ENCODE measurements at places on chromosomes 5 and 9.

DNA sequence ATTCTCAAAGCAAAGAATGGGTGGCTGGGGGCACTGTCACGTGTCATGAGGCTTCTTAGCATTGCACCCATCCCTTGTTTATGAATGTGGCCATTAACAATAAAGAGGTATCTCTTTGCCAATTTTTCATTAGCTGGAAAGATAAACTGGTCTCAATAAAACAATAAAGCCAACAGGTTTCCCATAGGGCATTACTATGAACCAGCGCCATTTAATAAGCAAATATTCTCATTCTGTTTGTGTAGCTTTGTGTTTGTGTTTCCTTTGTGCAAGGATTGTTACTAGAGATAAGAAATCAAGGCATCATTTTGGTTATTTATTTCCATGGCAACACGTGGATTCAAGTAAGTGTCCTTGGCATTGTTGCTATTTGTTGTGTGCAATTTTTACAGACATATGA is 37.6 kb upstream of the CAST start:
- no peak for DNase-seq

- no peak for DNase-seq
Observed at GRCh38 chr9:96113032-96113431, 188.9 kb downstream of the HSD17B3 start.

DNA sequence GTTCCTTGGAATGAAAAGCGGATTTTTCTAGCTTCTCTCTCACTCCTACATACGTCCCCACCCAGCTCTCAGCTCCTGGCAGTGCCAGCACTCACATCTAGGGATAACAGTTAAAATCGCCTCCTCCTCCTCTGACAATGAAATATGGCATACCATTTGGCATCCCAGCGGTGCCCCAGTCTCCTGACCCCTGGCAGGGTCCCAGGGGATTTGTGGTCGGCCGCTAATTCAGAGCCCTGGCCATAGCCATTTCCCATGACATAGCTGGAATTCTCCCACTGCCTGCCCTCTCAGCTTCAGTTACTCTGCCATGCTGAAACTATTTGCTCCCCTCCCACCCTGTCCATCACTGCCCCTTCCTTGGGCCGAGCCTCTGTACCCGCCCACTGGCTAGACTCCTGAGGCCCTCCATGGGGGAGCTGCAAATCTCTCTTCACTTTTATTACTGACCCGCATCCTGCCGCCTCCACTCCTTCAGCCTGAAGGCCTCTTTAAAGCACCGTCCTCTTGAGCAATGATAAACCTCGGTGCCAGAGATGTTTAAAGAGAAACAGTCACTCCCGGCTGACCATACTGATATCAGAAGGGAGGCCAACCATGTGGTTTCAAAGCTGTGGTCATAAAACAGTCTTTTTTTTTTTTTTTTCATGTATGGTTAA is 139.8 kb downstream of the SLIT3 start:
- DNase-seq = no peak

DNA sequence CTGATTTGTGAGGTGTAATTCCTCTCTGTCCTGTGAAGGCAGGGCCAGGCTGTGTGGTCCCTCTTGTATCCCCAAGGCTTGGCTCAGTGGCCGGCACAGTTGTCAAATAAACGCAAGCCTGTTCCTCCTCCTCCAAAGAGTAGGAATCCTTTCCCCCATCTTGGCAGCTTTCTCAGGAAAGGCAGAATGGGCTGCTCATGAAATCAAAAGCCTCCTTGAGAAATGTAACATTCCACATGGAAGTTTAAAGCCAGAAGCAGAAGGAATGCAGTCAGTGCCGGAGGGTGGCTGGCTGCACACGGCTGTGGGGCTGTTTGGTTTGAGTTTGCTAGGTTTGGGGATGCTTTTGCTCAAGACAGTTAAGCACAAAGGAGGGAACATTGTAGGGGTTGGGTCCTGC is 34.5 kb upstream of the MED10 start:
- DNase-seq = no peak

GRCh38 chr5:111461934-111462333 is 50.4 kb downstream of the STARD4 start:
- no peak for DNase-seq

DNA sequence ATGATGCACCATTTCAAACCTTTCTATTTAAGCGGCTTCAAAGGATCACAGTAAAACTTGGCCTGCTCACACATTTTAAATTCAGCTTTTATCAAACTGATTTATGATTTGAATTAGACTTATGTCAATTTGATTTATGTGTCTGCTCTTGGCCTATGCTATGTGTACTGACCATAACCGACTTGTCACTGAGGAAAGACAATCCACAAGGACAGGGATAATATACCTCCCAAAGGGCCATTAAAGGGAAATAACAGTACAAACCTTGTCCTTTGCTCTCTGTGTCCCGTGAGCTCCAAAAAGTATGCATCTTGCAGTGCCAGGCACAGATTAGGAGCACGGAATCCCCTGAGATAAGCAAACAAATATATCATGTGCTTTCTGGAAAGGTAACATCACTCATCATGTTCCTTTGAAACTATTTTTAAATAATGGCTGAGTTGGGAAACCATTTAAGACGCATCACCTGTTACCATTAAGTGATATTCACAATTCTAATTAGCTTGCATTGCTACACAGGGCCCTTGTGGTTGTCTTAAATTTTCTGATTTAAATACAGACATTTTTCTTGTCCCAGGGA is 31.9 kb upstream of the FTMT start:
- no peak for DNase-seq

GRCh38 chr5:15799612-15800011 is 299.6 kb downstream of the FBXL7 start:
- no peak for DNase-seq

DNA sequence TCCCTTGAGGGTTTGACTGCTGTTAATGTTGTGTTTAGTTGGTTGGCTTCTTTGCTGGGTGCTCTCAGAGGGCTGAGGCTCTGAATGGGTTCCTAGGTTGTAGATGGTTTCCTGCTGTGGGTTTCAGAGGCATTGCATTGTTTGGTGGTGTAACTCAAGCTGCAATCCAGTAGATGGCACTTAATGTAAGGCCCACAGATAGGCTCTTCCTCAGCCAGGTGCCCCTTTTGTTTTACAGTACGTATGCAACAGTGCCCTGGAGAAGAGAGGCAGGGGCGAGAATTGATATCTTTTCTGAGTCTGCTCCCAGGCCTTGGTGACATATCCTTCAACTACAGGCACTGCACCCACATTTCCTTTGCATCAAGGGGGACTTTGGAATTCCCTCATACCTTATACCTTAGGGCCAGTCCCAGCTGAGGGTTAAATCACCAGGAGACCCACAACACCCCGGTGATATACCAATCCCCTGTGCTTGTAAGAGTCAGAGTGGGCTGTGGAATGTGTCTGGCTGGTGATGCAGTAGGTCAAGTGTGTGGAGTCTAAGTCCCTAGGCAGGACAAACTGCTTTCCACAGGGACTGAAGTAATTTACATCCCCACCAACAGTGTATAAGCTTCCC is 7.0 kb upstream of the UGT3A2 start:
- DNase-seq = peak; percentile 71

GRCh38 chr5:144378681-144379080 is 208.0 kb downstream of the KCTD16 start:
- DNase-seq = no peak

DNA sequence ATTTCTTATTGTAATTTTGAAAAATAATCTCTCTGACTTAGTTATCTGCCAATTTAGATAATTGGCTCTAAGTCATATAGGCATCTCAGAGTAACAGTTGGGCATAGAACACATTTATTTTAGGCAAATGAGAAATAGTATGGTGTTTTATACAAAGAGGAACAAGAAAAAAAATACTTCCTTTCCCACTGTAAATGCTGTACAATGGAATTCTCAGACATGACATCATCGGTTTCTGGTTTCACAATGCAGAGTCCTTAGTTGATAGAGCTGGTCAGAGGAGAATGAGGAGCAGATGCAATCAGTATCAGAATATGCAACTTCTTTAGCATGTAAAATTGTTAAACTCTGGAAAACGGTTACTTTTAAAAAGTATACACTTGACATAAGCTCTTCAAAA is 49.4 kb downstream of the PLK2 start:
- DNase-seq = no peak

DNA sequence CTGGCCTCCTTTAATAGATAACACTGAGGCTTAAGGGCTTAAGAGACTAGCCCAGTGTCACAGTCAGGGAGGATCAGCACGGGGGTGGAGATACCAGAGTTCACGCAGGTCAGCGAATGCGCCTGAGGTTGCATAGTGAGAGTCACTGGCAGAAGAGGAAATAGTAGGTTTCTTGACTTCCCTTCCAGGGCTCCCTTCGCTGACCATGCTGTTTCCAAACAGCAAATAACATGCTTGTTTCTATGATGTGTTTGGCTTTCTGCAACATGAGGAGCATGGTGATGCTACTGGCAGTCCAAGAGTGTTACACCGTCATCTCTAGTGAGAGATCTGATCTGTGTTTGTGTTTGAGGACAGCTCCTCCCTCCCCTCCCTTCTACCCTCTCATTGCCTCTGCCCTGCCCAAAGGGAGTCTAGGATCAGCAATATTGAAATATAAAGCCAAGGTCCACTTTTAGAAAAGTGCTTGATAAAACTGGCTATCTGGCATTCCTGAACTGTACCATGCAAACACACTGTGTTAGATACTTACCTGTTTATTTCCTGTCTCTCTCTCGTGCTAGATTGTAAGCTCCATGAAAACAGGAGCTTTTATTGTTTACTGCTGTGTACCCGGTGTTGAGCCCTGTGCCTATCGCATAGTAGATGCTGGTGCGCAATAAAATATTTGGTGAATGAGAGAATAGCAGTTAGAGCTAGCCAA is 12.3 kb downstream of the TLE4 start:
- no peak for DNase-seq
